GM20000 (cell line): ENCODE measurements at places on chromosomes 7 and 10.

- peak; percentile 82 for DNase-seq
Measured at GRCh38 chr10:132942101-132943057, at the start of gene CFAP46. Gene CFAP46 (minus strand): TSS chr10:132942570. CDS start chr10:132942484, 86 bp downstream.

GRCh38 chr10:114498413-114499111 lies 94.3 kb upstream of the AFAP1L2 start:
- peak; percentile 42 for DNase-seq

DNA sequence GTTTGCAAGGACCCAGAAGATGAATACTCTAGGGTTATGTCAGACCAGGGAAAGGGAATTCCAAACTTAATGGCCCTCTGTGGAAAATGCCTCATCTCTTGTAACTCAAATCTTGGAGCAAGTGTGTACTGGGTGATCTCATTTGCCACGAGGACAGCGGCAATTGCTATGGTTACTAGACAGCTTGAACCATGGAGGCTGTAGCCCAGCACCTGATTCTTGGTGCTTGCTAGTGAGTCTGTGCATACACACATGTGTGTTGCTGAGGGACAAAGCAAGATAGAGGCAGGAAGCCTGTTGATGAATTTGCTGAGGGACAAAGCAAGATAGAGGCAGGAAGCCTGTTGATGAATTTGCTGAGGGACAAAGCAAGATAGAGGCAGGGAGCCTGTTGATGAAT lies 58.6 kb upstream of the FEZF1 start:
- no peak for DNase-seq

DNA sequence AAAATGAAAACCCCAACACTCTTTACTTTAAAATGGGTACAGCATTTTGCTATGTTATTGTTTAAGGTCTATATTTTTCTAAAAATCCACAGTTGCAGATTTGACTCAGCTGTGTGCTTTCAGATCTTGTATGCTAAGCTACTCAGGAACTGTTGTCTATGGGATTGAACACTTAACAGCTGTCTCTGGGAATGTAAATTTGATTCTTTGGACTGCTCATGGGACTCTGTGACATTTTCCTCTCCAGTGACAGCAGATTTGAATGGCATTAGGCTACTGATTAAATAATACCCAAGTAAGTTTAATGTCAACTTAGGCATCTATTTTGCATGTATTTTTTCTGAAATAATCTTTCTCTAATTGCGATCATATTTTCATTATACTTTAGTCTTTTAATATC lies 1.7 kb upstream of the CD36 start:
- DNase-seq, result no peak

DNA sequence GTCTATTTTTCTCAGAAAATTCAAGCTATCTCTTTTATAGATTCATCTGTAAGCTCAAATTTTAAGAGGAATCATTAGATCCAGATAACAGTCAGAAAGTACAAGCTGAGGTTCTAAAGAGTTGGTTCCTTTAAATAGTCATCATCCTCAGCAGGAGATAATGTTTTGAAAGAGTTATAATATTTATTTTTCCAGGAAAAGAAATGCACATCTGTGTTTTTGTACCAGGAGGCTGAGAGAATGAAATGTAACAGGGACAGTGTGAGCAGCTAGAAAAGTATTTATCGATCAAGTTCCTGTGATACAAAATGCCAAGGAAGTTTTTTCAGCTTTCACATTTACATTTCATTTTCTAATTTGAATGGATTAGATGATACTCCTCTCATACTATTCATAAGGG lies 120.2 kb upstream of the LRRTM3 start:
- DNase-seq, result no peak

GRCh38 chr7:100951172-100951571 lies 1.8 kb downstream of the MUC3A start:
- DNase-seq, result no peak

- DNase-seq, result peak; percentile 36
Measured at GRCh38 chr7:40133561-40134427, 628 bp downstream of the MPLKIP start.

GRCh38 chr10:6346631-6347030 lies 143.9 kb downstream of the PFKFB3 start:
- no peak for DNase-seq

- DNase-seq, result no peak
Measured at GRCh38 chr7:34087892-34088891, 182.9 kb downstream of the BMPER start.

GRCh38 chr7:159108491-159108890 lies 36.2 kb downstream of the VIPR2 start:
- no peak for DNase-seq

- peak; percentile 56 for DNase-seq
Measured at GRCh38 chr10:121734589-121735045, 136.4 kb upstream of the FGFR2 start.

DNA sequence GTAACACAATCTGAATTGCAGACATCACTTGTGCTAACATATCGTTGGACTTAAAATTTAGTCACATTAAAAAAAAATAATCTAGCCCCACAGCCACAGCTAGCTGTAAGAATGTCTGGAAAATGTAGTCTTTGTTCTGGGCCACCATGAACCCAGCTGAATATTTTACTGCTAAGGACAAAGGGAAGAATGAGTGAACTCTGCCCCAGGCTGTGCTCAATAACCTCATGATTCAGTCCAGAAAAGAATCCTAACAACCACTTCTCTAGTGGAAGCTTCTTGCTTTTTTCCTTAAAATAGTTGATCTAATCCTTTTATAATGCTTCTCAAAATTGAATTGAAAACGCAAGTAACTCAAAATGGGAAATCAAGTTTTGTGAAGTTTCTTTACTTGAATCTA lies 25.6 kb upstream of the SOSTDC1 start:
- no peak for DNase-seq

DNA sequence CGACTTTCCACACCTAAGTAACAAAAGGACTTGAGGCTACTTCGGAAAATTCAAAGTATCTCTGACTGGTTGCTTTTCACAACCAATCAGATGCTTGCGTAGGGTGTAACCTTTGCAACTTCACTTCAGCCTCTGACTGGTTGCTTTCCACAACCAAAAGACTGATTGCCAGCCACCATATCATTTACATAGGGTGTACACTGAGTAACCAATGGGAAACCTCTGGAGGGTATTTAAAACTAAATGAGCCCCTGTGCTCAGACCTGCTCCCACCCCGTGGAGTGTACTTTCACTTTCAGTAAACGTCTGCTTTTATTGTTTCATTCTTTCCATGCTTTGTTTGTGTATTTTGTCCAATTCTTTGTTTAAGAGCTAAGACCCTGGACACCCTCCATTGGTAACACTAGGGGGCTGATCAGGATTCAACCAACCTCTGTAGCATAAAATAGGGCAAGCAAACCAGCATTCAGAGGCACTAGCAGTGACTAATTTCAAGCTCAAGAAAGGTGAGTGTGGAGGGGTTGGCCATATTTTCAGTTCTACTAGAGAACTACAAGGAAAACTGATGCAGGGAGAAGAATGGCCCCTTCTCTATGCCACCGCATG lies 390.8 kb downstream of the POM121L12 start:
- DNase-seq, result no peak

DNA sequence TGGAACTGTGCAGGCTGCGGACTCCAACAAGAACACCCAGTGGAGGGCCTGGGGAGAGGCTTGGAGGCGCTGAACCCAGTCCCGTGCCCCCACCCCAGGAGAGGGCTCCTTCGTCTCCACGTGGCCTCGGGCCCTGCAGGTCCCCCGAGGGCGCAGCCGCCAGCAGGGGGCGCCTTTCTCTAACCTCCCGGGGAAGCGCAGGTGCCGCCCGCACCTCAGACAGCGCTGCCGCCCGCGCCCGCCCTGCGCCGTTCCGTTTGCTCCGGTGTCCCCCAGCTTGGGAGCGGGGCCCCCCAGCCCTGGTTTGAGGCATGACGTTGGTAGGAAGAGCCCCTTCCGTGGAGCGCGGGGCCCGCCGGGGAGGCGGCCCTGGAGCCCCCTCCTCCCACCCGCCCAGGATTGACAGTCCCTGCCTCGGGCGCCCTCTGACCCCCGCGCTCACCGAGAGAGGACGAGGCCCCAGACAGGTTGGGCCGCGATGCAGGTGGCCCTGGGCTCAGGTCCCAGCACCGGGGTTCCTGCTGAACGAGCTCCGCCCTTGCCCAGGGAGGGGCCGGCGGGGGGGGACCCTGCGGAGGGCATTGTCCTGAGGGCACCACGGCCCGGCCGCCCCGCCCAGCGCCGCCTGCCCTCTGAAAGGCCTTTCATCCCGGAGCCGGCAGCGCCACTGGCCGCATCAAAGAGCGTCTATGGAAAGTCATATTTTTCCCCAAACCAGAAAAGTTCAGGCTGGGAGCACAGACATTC lies 42.8 kb downstream of the FOXL3 start:
- DNase-seq, result peak; percentile 80

DNA sequence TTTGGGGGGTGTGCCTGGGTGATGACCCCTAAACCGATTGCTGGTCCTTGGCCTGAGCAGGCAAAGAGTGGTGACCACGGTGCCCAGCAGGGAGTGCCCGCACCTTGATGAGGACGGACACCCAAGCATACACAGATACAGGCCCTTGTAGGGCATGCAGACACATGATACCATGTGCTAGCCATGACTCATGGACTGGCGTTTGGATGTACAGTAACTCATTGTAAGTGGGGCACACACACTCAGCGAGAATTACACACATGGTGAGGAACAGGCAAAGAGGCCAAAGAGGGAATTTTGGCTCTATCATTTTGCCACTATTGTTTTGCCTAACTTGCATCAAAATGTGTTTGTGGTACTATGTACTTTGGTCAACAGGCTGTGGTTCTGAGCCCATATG lies 24.1 kb downstream of the KAZALD1 start:
- DNase-seq, result no peak

DNA sequence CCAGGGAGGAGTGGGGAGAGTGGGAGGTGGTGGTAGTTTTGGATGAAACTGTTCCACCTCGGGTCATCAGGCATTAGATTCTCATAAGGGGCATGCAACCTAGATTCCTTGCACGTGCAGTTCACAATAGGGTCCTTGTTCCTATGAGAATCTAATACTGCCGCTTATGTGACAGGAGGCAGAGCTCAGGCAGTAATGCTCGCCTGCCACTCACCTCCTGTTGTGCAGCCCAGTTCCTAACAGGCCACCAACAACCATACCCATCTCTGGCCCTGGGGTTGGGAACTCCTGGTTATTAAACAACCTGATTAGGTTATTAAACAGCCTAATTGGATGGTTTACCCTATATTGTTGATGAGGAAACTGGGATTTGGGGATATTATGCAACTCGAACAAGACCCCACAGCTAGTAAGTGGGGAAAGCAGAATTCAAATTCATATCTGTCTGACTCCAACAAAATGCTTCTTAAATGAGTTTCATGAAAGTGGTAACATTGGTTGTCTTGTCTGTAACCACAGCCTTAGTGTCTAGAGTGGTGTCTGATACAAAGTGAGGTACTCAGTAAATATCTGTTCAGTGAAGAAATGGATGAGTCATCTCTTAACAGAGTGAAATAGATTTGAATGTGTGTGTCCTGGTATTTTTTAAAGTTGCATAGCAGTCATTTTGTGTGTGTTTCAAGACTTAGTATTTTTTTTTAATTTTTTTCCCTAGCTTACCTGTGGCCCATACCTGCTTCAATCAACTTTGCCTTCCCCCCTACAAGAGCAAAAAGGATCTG lies 101.6 kb downstream of the HECTD2 start:
- DNase-seq, result no peak

- DNase-seq, result no peak
Measured at GRCh38 chr10:76974017-76974691, 663.5 kb downstream of the KCNMA1 start.

DNA sequence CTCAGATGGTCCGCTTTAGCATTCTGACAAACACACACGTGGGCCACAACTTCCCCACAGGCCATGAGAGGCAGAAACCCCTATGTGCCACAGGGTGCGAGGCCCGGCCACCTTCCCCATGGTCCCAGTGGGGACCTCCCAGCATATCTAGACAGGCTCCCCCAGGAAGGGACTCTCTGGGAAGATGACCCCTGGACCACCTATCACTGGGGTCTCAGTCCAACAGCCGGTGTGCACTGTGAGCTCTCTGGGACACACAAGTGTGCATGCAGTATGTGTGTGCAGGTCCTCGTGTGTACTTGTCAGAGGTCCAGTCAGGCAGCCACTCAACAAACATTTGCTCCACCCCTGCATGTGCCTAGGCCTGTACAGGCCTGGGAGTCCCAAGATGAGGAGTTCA lies 18.7 kb downstream of the GRID1 start:
- DNase-seq, result no peak

DNA sequence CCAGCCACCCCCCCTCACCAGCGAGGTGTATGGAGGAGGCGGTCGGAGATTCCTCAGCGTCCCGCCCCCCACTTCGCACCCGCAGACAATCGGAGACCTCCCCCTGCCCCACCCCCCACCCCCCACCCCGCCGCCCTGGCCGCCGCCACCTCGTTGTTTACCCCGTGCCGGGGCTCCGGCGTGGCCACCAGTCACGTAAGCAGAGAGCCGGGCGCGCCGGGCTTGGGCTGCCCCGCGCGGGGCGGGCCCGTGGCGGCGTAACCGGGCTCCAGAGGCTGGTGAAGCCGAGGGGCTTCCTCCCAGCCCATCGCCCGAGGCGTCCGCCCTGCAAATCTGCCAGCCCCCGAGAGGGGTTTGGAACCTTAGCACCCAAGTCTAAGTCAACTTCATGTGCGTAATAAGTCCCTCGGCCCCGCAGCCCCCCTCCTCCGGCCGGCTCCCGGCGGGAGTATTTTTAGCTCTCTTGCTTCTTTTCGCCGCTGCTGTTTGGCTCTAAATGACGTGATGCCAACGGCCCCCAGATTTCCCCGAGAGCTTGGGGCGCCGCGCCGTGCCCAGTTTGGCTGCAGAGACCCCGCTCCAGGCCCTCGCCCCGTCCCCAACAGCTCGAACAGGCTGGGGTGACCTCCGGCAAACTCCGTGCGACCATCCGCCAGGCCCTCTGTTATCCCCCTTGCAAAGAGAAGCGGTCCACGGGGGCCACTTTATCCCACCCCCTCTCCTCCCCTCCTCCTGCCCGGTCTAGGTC lies 2.7 kb downstream of the MXI1 start:
- peak; percentile 43 for DNase-seq

GRCh38 chr10:21501091-21501490 lies 24.4 kb downstream of the SKIDA1 start:
- DNase-seq, result no peak

GRCh38 chr10:129029851-129030602 lies 437.0 kb upstream of the MGMT start:
- no peak for DNase-seq
